ENCODE measurements at places on chromosomes 5 and 9.

DNA sequence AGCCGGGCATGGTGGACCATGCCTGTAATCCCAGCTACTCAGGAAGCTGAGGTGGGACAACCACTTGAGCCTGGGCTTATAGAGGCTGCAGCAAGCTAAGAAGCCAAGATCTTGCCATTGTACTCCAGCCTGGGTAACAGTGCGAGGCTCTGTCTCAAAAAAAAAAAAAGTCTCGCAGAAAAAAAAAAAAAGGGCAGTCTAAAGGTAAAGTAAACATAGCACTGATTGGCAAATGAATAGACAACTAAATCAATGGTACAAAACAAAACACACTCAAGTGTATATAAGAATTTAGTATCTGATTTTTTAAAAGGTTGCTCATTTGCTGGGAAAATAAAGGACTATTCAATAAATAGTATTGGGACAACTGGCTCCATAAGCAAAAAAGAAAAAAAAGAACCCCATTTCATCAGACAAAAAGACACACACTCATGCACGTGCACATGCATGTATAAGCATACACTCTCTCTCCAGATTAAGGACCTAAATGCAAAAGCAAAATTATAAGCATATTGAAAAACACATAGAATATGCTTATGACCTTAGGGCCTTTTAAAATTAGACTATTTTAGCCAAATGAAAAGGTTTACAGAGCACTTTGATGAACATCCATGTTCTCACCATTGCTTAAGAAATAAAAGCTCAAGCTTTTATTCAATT, 5.7 kb downstream of the IL6ST start:
- no peak for DNase-seq

DNA sequence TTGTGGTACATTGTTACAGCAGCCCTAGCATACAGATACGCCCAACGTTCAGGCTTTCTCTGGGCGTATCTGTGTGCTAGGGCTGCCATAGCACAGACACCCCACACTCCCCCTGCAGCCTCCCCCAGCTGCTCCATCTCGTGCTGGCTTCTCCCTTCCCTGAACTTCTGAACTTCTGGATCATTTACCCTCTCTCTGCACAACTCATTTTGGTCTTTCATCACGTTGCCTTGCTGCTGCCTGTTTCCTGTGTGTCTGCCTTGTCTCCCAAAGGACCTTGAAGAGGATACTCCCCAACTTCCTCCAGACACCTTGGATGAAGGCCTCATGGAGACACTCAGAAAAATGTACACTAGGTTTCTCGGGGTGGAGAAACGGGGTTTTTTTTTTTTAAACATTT, 37.3 kb downstream of the SLIT3 start:
- DNase-seq: no peak

DNA sequence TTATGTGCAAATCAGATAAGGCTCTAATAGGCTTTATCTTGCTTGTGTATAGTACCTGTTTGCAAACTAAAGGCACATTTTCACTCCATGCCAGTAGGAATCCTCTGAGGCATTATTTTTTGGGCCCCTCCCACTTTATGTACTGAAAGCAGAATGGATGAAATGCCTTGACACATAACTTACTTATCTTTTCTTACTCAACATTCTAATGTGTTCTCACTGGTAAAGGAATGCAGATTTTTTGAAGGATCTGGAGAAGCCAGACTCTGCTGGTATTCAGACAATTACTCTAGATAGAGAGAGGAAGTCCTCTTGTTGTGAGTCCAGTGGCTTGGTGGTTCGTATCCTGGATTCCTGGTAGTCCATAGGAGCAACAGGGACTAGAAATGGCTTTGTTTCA, 336.7 kb downstream of the CCDC171 start:
- no peak for DNase-seq

- no peak for DNase-seq
Observed at GRCh38 chr5:75152860-75153259, 83.8 kb downstream of the ANKRD31 start.

DNA sequence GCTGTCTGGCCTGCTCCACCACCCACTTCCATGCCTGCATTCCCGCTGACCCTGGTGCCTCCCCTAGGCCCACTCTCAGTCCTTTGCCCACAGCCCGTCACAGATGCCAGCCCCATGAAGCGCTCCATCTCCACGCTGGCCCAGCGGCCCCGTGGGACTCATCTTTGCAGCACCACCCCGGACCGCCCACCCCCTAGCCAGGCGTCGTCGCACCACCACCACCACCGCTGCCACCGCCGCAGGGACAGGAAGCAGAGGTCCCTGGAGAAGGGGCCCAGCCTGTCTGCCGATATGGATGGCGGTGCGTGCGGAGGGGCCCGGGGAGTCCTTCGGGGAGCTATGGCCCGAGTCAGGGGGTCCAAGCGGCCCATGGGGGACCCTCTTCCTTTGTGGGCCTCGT, 242.5 kb downstream of the CACNA1B start:
- DNase-seq: no peak

GRCh38 chr9:21502586-21502985, 20.5 kb upstream of the IFNE start:
- DNase-seq: no peak

GRCh38 chr9:114487607-114488300, 17.5 kb downstream of the WHRN start:
- peak; percentile 36 for DNase-seq

- DNase-seq: no peak
Observed at GRCh38 chr5:128778474-128778873, 186.8 kb upstream of the SLC27A6 start.

DNA sequence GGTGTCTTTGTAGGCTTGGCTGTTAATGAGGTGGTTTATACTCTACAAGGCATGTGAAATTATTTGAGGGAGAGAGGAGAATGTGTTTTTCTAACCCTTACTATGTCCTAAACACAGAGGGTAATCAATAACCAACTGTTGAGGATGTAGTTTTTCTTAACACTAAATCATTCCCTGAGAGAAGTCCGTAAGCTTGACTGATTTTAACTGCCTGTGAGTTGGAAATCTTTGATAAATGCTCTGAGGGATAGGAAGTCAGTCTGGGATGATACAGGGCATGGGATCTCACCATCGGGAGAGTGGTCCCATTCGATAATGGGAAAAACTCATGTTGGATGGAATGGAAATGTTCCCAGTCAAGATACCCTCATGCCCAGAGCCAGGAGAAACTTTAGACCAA, 249.6 kb downstream of the PDZD2 start:
- no peak for DNase-seq

- no peak for DNase-seq
Observed at GRCh38 chr5:119360905-119361593, 5.2 kb downstream of the TNFAIP8 start.

DNA sequence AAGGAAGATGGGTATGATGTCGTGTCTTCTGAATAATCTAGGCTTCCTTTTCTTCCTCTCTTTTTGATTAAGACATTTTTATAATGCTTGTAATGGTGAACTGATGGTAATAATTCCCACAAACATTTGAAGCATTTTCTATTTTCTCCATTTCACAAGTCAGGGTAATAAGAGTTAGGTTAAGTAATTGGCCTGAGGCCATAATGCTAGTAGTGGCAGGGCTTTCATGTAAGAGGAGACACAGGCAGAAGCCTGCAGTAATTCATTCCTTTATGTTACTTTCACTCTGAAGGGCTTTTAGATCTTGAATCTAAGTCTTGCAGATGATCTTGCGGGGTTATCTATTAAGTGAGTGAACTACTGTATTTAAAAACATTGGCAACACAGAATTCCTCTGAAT, 374.9 kb downstream of the MAT2B start:
- DNase-seq: no peak

- no peak for DNase-seq
Observed at GRCh38 chr5:111472579-111472978, 39.8 kb downstream of the STARD4 start.

DNA sequence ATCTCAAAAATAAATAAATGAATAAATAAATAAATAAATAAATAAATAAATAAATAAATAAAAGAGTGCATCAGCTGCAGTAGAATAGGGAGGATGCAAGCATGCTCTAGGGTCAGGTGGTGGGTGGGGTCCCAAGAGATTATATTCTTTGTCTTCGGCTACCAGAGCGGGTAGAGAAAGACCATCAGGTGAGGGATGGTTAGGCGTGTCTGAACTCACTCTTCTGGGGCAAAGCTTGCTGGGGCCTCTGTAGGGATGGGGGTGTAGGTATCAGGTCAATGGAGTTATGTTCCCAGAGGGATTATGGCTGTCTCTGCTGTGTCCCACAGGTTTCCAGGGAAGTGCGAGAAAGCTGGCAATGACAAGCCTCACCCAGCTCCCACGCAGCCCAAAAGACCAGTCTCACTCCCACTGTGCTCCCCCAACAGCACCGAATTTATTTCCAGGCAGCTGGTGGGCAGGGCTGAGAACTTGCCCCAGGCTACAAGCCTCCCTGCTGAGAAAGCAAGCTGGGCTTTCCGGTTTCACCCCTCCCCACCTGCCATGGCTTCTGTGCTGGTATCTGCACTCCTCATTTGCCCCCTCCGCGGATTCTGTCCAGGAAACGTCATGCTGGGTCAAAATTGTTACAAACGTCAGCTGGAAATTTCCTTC, 180.8 kb downstream of the LURAP1L start:
- no peak for DNase-seq

DNA sequence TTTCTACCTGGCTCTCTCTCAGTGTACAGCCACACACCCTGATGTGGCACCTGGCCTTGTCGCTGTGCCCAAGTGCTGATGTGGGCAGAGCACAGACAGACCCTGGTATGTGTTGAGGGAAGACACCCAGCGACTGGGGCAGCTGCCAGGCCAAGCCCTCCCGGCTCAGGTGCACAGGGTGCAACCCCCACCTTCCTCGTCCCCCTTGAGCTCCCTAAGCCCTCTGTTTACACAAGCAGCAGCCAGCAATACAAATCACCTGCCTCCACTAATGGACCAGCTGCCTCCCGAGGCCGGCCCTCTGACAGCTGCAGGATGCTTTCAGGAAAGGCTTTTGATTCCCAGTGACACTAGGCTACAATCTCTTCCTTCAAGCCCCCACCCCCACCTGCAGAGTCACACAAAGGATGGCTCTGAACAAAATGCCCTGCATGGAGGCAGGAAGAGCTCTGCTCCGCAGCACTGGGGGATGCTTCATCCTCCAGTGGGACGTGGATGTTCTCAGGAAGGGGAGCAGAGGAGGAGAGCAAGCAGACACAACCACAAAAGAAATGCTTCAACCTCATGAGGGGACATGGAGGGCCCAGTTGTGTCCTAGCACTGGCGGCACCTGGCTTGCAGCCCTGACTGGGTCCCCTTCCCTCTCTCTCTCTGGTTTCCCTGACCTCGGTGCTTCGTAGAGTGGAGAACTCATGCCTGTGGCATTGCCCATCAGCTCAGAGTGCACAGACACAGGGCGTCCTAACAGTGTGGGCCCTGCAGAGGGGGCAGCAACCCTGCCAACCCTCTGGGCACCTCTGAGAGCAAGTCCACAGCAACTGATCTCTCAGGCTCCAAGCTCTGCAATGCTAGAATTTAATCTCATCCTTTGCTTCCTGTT, 140.8 kb downstream of the BARX1 start:
- DNase-seq: no peak

DNA sequence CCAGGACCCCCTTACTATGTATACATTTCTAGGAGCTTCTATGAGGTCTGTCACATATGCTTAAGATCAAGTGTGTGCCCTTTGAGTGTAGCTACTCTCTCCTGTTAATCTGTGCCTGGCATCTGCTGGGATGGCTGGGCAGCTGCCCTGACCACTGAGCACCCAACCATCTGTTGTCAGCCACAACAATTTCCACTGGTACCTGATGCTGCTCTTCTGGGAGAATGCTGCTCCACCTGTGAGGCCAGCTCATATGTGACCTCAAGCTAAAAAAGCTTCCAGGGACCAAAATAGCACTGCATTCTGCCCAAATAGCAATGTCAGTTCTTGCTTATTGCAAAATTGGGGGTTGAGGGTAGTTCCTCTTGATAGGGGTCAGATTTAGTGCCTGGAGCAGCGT, 595.6 kb downstream of the RAB3C start:
- DNase-seq: no peak

GRCh38 chr5:179223961-179224360, 121.3 kb downstream of the ADAMTS2 start:
- DNase-seq: no peak

DNA sequence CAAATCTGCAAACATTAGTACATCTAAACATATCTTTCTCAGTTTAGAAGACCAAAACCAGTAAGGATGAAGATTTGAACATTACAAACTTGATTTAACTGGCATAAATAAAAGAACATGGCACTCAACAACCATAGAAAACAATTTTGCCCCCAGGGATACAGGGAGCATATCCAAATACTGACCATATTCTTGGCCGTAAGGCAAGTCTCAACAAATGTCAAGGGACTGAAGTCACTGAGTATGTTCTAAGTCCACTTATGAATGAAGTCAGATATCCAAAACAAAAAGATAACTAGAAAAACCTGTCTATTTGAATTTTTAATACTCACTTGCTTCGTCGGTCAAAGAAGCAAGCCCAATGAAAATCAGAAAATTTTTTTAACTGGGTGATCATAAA, 14.1 kb downstream of the FEM1C start:
- no peak for DNase-seq

GRCh38 chr5:73485715-73486114, 12.5 kb upstream of the BTF3 start:
- DNase-seq: no peak

- DNase-seq: no peak
Observed at GRCh38 chr9:15286161-15286821, 20.7 kb downstream of the TTC39B start.

GRCh38 chr5:141489841-141490240, 960 bp downstream of the PCDHGC5 start:
- no peak for DNase-seq

GRCh38 chr5:65768723-65769346, 46.8 kb downstream of the NLN start:
- no peak for DNase-seq

DNA sequence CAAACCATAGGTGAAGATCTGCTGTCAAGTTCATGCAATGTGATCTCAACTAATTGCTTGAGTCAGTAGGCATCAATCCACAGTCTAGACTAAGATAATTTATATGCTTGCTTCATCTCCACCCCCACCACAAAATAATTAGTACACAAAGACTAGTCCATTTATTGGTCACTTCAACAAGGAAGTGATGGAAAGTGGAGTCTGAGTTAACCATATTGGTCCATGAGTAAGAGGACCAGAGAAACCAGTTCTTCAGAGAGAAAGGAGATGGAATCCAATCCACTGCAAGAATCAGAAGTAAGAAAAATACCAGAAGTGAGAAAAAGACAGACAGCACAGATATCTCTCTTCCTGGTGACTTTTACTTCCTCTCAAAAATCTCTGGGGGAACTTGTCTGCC, 366.5 kb downstream of the CHSY3 start:
- DNase-seq: no peak

DNA sequence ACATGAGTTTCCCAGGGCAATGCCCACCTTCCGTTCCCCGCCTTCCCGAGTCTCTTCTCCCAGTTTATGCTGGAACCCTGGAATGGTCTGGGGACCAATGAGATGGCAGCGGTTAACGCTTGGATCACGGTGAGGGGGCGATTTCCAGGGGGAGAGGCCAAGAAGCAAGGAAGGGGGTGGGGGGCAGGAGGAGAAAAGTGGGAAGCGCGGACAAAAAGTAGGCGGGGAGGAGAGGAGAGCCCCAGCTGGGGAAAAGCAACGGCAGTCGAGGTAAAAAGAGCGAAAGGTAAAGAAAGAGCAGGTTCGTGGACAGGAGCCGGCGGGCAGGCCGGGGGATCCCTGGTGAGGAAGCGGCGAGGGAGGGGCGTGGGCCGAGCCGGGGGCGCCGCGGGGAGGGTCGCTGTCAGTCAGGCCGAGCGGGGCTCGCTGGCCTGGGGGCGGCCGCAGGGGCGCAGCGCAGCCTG, 508 bp upstream of the SNCAIP start:
- DNase-seq: no peak

GRCh38 chr9:68808338-68808890, 103.4 kb downstream of the PIP5K1B start:
- no peak for DNase-seq

GRCh38 chr5:89597878-89598277, 714.9 kb upstream of the MEF2C start:
- DNase-seq: no peak

Measured in activated effector memory CD4-positive, alpha-beta T cell treated with Interleukin-2 at 50 U/mL for 16 hours (primary cell).